ENCODE measurements at places on chromosomes 5 and 9.
A peak's percentile ranks its signal among the peaks of the same experiment; 100 is the strongest.

DNA sequence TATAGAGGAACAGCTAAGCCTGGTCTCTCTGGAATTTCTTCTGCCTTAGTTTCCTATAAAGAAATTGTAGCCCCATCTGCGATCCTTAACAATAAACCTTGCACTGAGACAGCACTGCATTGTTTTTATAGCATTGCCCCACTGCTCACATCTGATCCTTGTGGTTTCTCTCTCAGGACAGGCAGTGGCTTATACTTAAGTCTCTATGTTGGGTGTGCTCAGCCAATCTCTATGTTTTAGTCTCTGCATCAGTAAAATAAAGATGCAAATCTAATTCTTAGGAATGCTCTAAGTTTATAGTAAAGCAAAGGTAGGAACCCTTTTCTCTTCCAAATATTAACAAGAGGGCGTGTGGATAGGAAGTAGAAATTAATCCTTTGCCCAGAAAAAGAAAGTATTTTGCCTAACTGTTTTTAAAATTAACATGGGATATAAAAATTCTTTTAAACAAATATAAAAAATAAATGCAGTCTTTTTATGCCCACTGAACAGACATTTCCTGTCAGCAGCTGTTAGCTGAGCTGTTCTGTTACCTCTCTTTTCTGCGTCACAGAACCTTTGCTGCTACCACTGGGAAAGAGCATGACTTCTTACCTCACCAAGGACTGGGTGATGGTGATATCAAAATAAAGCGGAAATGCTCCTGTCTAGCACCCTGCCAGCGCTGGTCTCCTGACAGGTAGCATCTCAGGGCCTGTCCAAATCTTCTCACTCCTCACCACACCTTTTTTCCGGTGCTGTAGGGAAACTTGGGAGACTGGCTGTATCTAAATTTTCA, 29.5 kb downstream of the MRPS27 start:
- DNase-seq: no peak

DNA sequence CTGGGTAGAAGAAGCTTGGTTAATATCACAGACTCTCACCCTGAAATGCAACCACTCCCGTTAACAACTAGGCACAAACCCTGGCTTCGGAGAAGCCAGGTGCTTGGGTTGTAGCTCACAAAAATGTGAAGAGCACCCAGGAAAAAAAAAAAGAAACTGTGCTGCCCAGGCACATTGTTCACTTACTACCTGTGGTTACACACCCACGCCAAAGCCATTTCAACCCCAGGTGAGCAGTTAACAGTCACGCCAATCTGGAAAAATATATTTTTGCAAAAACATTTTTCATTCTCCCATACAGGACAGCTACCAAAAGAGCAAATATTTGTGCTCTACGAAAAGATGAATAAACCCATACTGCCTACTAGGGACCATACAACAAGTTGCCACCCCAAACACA, 49.2 kb downstream of the SIL1 start:
- no peak for DNase-seq

GRCh38 chr5:34831303-34831702, 7.7 kb upstream of the TTC23L start:
- DNase-seq: no peak

GRCh38 chr5:111016801-111017200, 54.7 kb upstream of the TSLP start:
- peak; percentile 1 for DNase-seq

DNA sequence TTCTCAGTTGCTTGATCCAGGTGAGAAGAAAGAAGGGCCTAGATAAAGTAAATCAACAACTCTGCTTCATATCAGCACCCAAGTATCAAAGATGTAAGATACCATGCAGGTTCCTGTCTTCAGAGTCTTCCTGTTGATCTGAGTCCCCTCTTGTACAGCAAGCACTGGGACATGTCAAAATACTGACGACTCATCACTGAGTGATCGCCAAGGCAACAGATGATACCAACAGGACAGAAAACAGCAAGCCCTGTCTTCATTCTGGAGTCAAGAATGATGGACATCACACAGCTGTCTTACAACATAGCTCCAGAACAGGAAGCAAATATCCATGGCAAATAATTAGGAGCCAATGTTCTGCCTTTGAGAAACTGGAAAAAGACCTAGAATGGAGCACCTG, 83.7 kb downstream of the TARS1 start:
- DNase-seq: peak; percentile 8

DNA sequence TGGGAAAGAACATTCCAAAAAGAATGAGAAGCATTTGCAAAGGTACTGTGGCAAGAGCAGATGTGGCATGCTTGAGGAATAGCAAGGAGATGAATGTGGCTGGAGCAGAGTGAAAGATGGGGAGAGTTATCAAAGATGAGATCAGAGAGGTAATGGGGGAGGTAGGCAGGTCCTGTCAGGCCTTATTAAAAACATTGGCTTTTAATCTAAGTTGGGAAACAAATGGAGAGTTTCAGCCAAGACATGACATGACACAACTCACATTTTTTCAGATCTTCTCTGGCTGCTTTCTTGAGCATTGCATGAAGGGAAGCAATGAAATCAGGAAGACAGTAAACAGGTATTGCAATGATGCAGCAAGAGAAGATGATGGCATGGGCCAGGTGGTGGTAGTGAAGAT, 120.3 kb downstream of the MUSK start:
- no peak for DNase-seq

DNA sequence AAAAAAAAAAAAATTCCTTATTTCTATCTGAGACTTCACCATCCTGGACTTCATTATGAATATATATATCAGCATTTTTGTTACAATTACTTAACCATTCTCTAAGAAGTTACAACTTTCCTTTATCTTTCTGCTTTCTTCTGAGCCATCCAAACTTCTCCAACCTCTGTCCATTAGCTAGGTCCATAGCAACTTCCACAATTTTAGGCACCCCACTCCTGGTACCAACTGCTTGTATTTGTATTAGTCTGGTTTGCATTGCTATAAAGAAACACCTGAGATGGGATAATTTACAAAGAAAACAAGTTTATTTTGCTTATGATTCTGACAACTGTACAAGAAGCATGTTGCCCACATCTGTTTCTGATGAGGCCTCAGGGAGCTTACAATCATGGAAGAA, 182.1 kb downstream of the CDH9 start:
- no peak for DNase-seq

DNA sequence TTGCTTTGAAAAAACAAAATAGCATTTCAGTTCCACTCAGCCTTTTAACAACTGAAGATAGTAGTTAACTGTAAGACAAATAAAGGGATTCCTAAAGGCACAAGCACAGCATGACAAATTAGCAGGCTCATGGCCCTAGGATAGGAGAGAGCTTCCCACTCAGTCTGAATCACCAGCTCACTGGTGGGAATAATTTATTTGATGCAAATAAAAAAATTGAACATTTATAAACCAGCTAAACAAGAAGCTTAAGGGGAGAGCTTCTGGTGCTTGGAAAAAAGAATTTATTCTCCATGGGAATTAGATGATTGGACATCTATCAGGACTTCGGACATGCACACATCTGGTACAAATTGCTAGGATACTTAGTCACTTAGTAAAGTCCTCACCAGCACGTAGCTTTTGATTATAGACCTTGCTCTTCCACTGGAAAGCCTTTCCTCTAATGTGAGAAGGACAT, 294.1 kb upstream of the TNC start:
- peak; percentile 52 for DNase-seq

DNA sequence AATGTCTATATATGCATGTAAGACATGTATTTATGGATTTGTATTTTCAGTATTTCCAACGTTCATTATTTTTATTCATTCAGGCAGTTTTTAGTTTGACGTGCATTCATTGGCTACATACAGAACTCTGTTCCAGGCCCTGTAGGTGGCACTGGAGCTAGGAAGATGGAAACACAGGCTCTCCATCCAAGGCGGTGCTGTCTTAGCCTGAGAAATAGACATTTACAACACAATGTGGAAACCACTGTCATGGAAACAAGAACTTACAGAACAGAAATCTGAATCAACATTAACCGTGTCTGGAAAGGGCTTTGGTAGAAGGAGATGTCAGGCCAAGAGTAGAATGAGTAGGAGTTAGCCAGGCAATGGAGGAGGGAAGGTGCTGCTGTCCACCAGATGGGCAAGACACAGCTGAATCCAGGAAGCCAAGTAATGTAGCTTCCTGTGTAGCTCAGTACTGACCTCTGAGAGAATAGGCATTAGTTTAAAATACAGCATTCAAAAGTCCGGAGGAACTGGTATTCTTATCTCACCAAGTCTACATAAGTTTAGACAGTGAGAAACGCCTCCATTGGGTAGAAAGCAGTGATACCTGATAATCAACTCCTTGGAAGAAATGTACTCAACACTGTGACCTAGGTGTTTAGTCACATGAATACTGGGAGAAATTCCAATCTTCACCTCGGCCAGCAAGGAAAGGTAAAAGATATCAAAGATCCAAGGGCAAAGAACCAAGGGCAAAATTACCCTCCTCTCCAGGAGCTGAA, 388.6 kb upstream of the CDH6 start:
- no peak for DNase-seq

- no peak for DNase-seq
Measured at GRCh38 chr5:154721481-154722058, 33.6 kb upstream of the LARP1 start.

DNA sequence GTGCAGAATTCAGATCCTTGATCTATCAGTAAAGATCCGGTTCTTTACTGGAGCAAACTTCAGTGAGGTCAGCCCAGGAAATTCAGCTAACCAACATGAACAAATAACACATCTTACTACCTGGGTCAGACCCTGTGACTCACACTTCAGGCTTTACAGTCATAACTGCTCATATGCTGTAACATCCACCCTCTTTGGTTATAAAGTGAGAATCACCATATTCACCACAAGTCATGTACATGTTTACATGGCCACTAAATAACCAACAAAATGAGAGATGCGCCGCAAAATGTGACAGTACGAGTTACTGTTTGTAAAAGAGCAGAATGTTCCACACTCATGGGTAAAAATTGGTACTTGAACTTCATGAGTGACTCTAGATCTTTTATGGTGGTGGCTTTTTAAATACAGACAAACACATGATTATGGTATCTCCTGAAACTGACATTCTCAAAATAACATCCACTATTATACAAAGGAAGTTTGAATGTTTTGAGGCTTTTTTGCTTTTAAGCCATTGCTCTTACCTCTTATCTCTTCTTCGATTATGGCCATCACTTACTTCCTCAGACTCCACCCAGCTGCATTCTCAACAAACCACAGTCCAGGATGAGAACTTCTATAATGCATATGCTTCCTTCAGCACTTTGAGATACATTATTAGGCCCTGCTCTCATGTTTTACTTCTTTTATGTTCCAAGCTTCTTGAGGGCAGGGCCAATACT, 516.6 kb downstream of the RAB3C start:
- peak; percentile 96 for DNase-seq

GRCh38 chr5:164148292-164148691, 642.9 kb downstream of the MAT2B start:
- DNase-seq: no peak
